ENCODE measurements at places on chromosomes 2 and 18.

DNA sequence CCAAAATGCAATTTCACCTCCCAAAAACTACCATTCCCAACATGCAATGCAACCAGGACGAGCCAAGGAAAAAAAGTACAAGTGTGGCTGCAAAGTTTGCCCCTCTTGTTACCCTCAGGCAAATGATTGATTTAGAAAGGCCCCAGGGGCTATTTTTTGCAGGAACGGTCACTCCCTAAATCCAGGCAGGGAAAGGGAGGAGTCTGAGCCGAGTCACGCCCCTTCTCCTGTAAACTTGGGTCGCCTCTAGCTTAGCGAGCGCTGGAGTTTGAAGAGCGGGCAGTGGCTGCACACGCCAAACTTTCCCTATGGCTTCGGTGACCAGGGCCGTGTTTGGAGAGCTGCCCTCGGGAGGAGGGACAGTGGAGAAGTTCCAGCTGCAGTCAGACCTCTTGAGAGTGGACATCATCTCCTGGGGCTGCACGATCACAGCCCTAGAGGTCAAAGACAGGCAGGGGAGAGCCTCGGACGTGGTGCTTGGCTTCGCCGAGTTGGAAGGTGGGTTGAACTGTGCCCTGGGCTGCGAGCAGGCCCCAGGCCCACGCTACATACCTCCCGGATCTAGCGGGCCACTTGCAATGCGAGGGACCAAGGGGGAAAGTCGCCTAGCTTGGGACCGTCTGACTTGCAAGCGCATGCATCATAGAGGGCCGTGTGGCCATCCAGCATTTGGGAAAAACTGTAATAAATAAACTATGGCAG, at the start of gene GALM:
Gene GALM (plus strand): TSS at position 261 of the 702 bp plus-strand sequence. CDS start 48 bp downstream, at position 309.
- peak; percentile 89 for DNase-seq

GRCh38 chr2:36707050-36707449, 10.5 kb downstream of the VIT start:
- DNase-seq: peak; percentile 83

DNA sequence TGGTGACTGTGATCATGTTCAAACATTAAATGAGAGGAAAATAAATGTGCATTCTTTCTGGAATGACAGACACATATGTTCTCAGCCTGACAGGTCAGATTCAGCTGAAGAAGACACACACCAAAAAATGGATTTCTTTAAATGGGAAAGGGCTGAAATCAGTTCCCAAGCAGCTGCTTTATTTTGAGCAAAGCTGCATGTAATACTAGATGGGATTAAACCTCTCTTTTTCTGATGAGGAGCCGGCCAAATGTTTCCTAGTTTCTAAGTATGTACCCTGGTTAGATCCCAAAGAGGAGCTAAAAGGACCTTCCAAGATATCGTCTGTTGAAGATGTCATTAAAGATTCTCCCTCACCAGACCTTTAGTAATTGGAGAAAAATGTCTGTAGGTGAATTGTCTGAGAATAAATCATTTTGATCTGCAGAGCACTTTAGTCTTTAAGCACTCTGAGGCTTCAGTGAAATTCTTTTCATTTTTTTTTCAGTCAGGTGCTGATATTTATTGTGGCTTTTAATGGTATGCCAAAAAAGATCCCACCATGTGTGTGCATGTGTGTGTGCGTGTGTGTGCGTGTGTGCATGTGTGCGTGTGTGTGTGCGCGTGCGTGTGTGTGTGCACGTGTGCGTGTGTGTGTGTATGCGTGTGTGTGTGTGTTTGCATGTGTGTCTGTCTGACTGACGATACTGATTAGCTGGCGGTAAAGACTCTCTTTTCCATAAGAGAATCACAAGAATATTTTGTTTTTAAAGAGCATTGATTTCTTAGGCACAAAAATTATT, 175.8 kb downstream of the IRS1 start:
- no peak for DNase-seq

DNA sequence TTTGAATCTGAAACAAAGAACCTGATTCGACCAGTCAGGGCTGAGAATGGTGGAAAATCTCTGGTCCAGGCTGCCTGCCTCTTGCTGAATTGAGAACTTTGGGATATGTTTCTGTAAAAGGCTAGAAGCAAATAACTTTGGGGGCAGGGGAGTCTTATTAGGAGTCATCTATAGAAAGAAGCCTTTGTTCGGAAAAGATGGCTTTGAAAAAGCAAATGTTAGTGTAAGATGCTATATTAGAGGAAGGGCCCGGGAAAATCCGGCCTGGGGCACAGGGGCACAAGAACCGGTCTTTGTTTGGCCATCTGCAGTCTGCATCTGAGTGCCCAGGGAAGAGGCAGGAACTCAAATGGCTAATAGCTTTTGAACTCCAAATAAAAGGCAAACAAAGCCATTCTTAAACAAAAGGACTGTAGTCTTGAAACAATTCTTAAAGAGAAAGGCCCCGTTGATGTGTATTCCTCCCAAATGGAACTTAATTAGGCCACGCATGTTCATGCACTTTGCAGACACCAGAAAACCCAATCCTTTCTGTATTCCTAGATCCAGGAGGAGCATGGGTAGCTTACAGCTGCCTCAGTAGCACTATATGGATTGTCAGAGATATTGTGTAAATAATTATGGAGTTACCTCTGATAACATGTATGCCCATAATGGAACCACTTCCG, 180.0 kb upstream of the ARL4C start:
- no peak for DNase-seq

- DNase-seq: no peak
Measured at GRCh38 chr2:97714084-97714949, 941 bp downstream of the ZAP70 start.

DNA sequence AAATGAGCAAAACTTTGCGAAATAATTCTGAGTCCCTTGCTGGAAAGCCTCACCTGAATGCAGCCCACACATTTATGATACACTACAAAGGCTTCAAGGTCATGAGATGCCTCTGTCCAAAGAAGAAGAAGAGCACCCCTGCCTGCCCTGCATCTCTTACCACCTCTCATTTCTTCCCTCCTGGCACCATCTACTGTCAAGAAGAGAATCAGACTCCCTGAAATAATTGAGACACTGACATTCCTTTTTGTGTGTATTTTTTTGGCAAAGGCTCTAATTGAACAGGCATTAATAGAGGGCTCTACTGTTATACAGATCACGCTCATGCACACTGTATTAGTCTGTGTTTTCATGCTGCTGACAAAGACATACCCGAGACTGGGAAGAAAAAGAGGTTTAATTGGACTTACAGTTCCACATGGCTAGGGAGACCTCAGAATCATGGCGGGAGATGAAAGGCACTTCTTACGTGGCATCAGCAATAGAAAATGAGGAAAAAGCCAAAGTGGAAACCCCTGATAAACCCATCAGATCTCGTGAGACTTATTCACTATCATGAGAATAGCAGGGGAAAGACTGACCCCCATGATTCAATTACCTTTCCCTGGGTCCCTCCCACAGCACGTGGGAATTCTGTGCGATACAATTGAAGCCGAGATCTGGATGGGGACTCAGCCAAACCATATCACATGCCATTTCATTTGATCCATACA, 176.3 kb downstream of the ALPK2 start:
- DNase-seq: no peak
